GM23338 (cell line): ENCODE measurements at places on chromosomes 1 and 21. TPM values are rescaled to one million over a fixed set of nuclear protein-coding genes. Genes with fewer than 3 reads are reported as not detected.

Gene C1QTNF12
- total RNA-seq = 3.0 and 4.1 TPM in 2 replicates

Gene TNFRSF8
- 26.1 and 28.2 TPM in 2 replicates for total RNA-seq

Gene PTPRC
- total RNA-seq = 0.10 TPM in 1 of 2 replicates, not detected in the other

Gene CFAP126
- total RNA-seq = not detected in 2 replicates

DNA sequence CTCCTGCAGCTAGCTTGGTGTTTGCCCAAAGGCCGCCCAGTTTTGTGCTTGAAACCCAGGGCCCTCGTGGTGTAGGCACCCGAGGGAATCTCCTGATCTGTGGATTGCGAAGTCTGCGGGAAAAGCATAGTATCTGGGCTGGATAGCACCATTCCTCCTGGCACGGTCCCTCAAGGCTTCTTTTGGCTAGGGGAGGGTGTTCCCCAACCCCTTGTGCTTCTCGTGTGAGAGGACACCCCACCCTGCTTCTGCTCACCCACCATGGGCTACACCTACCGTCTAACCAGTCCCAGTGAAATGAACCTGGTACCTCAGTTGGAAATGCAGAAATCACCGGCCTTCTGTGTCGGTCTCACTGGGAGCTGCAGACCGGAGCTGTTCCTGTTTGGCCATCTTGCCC is 403.5 kb downstream of the USP25 start:
- H3K27ac ChIP-seq = no peak overlapping the region
- no peaks in the 10 kb centered on the region for H3K36me3 ChIP-seq
- H3K4me1 ChIP-seq = no peaks in the 10 kb centered on the region
- no peaks in the 10 kb centered on the region for H3K27me3 ChIP-seq
- no peak overlapping the region for H3K4me3 ChIP-seq

Gene MRAP
- not detected in 2 replicates for total RNA-seq

DNA sequence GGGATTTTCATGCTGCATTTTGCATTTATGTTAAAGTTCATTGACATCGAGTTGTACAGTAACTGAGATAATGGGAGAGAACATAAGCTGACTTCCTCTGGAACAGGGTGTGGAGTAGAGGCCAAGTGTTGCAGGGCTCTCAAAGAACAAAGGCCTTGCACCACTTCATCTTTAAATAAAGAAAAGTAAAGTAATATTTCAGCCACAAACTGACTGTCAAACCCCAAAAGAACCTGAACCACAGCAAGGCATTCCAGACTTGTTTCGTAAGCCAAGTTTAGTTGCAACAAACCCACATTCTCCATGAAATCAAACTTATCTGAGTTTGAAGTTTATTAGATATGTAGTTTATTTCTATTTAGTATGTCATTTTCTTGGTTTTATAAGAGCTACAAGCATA is 19.1 kb upstream of the HMGCS2 start:
- DNase-seq = no peak
- no peaks in the 10 kb centered on the region for H3K27me3 ChIP-seq
- no peaks in the 10 kb centered on the region for H3K36me3 ChIP-seq

DNA sequence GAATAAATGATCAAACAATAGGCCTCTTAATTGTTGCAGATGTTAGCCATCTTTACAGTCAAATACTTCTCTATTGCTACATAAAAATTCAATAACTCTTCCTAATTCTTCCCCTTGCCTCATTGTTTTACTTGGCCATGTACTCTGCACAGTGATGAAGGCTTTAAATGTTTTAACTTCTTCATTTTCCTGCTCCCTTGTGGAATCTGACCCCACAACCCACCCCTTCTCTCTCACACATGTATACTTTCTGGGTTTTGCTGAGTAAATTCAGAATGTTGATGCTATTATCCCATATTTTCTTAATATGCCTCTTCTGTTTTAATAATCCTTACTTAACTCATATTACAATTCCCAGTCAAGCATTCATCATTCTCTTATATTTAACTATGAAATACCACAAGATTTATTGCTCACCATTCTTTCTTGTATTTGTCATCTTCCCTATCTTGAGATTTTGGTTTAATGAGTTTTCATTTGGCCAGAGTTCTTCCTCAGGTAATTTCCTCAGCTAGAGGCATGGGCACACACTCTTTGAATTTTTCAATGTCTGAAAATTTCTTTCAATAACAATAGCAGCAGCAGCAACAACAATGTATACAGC is 327.8 kb upstream of the USP24 start:
- H3K4me3 ChIP-seq = no peak overlapping the region
- DNase-seq = no peak
- H3K27me3 ChIP-seq = no peaks in the 10 kb centered on the region
- no peak overlapping the region for H3K27ac ChIP-seq

DNA sequence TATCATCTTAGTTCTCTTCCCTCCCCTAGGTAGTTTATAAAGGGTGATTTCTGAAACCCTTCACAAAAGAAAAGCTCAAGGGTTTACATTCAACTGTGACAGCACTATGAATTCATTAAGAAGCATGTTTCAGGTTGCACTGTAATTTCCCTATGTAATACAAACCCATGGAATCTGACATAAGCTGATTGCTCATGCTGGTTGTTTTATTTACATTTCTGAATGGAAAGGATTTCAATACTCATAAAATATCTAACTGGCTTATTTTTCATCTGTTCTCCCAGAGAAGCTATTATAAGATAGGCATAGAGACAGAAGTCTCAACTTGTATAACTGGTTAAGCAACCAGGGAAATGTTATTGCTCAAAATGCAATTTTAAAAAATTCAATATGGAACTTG is 20.5 kb downstream of the WNT2B start:
- no peaks in the 10 kb centered on the region for H3K36me3 ChIP-seq
- peaks cover 25% of the 10 kb centered on the region for H3K4me1 ChIP-seq
- no peak for DNase-seq
- no peaks in the 10 kb centered on the region for H3K27me3 ChIP-seq
- H3K27ac ChIP-seq = no peak overlapping the region

Gene ASPM
- 64.9 and 65.4 TPM in 2 replicates for total RNA-seq

- no peaks in the 10 kb centered on the region for H3K27me3 ChIP-seq
- peak overlapping the region; percentile 54 for H3K4me3 ChIP-seq
- peak overlapping the region; percentile 98 for H3K27ac ChIP-seq
- peaks cover 82% of the 10 kb centered on the region for H3K4me1 ChIP-seq
- no peaks in the 10 kb centered on the region for H3K36me3 ChIP-seq
Observed at GRCh38 chr1:27570356-27570755, 33.6 kb downstream of the AHDC1 start.

GRCh38 chr1:94105581-94105952 is 15.4 kb downstream of the ABCA4 start:
- no peak overlapping the region for H3K27ac ChIP-seq
- no peak overlapping the region for H3K4me3 ChIP-seq
- H3K36me3 ChIP-seq = no peaks in the 10 kb centered on the region
- peaks cover 18% of the 10 kb centered on the region for H3K4me1 ChIP-seq
- H3K27me3 ChIP-seq = no peaks in the 10 kb centered on the region
- peak; percentile 40 for DNase-seq

Gene FCER1A
- not detected in 2 replicates for total RNA-seq
